ENCODE measurements at places on chromosomes 12 and 14.

GRCh38 chr12:120783197-120783596, 57.6 kb downstream of the ACADS start:
- peak; percentile 76 for DNase-seq

- DNase-seq, result peak; percentile 33
Measured at GRCh38 chr14:76811561-76811960, 1.1 kb downstream of the ANGEL1 start.

DNA sequence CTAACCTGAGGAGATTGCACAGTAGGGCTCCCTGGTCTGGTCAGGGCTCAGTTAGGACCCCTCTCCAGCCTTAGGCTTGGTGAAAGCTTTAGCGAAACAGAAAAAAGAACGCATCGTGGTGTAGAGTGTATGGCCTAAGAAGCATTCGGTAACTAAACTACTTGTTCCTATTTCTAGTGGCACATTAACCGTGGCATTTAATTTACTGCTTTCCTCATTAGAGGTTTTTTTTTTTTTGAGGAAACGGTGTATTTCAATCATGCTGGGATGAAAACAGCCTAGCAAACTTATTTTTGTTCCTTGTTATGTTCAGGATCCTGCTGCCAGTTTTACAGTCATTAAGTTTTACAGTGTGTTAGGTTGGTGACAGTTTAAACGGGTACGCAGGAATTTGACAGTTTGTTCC, 518 bp upstream of the OSBPL8 start:
- no peak for DNase-seq

DNA sequence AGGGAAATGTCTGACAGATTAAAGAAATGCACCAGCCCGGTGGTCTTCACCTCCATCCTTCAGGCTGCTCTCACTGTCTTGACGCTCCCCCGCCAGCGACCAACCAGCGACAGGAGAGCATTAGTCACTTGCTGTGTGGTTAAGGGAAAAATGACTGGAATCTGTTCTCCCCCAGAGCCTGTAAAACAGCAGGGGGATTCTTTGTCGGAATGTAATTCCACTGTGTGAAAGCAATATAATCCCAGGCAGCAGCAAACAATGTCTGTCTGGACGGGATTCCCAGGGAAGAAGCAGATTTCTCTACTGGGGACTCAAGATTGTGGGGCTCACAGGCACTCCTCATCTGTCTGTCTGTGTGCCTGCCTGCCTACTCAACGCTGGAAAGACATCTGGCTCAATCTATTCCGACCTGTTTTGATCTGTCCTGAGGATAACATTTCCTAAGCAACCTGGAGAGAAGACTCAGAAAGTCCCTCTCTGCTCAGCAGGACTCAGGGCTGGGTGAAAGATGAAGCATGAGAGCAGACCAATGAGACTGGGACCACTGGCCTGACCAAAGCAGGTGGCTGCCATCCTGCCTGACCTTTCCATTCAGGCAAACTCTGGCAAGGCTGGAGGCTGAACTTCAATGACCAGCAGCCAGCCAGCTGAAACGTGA, 54.6 kb downstream of the NUAK1 start:
- peak; percentile 37 for DNase-seq

DNA sequence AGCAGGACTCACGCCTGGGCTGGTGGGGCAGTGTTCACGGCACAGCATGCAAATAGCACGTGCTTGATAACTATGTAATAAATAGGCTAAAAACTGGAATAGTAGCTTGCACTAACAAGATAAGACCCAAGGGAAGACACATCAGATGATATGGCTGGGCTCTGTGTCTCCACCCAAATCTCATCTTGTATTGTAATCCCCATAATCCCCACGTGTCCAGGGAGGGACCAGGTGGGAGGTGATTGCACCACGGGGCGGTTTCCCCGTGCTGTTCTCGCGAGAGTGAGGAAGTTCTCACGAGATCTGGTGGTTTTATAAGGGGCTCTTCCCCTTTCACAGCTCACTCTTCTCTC, 46.9 kb downstream of the RIMBP2 start:
- no peak for DNase-seq
